Mammary epithelial cell (primary cell): ENCODE measurements at places on chromosomes 1 and 21. TPM values are rescaled to one million over a fixed set of nuclear protein-coding genes. Genes with fewer than 3 reads are reported as not detected.

DNA sequence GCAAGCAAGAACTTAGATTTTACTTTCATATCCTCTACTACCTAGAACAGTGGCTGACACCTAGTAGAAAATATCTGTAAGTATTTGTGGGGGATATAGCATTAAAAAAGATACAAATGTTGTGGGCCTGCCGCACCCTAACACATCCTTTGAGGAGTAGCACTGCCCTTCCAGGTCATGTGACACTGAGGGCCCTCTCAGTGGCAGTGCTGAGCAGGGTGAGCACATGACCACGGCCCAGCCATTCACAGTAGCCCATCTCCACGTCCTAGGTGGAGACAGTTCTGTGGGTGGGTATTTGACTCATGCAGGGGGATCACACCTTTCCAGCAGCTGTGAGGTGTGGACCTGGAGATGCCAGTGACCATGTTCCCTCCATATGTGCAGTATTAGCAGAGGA lies 108.9 kb downstream of the OMA1 start:
- DNase-seq, result no peak

GRCh38 chr1:87464022-87464490 lies 135.4 kb downstream of the LMO4 start:
- DNase-seq, result no peak

- DNase-seq, result peak; percentile 56
Measured at GRCh38 chr1:113834716-113835115, 22.4 kb upstream of the RSBN1 start.

DNA sequence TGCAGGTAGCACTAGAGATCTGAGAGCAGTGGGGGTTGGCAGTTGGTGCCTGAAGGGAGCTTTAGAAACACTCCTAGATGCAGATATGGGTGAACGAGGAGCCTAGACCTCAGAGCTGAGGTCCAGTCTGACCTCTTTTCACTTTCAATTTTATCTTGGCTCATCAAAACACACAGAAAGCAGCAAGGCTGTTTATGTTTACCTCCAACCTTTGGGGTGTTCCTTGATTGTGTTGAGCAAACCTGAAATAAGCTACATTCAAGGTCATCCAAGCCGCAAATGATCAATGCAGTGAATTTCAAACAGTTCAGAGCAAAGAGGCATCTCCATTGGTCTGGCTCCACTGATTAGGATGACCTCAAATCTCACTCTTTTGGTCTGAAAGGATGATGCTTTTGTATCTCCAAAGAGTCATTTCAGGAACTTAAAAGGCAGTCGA lies 1.3 kb downstream of the LY9 start:
- DNase-seq, result no peak

GRCh38 chr1:226520640-226521355 lies 27.8 kb upstream of the STUM start:
- no peak for DNase-seq

DNA sequence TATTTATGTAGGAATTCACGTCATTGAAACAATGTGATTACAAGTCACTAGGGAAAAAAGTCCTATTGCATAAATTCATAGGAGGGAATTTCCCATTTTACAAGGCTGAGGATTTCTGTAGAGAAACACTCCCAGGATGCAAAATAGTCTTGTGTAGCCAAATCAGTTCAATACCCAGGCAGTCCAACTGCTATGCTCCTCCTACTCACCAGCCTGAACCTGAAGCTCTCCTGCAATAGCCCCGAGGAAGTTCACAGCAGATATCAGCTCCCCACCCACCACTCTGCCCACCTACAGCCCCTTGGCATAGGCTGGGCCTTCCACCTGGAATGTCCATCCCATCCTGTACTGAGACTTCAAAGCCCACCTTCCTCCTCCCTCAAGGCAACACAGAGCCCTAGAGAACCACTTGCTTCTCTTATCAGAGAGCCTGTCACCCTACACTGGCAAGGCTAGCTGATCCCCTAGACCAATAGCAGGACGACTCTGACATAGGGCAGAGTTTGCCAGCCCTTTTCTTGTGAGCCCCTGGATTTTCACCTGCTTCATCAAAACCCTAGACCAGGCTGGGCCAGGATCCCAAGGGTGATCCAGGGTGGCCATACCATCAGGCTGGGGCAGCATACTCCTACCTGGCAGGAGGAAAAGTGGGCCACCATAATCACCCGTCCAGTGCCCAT lies 1.5 kb downstream of the LSS start:
- peak; percentile 86 for DNase-seq

GRCh38 chr1:225653463-225654276 lies 747 bp upstream of the ENAH start:
- DNase-seq, result peak; percentile 63

Gene MNDA
- not detected for polyA plus RNA-seq

Gene IFI44L
- polyA plus RNA-seq, result 0.14 TPM

Gene TRIM45
- polyA plus RNA-seq, result 1.8 TPM
